Hematopoietic multipotent progenitor cell treated with erythropoietin and hydrocortisone succinate and interleukin-3 and kit ligand, for 15 days (in vitro differentiated cells): ENCODE measurements at places on chromosomes 12 and 14.
A peak's percentile ranks its signal among the peaks of the same experiment; 100 is the strongest.

- peak; percentile 44 for DNase-seq
Observed at GRCh38 chr12:22684140-22685118, 59.5 kb downstream of the ETNK1 start.

DNA sequence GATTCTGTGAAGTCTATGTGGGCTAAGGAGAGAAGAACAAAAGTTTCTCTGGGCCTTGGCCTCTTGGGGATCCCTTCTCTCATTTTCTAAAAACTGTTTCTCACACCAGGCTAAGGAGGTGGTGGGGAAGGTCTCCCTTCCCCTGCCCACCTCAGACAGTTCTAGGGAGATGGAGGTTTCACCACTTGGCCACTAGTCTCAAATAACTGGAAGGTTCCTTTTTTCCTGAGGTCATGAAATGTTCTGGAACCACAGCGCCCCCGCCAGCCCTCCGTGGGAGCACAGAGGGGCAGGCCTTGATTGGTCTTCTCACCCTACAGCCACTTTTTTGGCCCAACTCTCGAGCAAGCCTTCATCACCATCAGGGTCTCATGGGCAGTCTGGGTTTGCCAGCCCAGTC, 12.6 kb downstream of the C12orf43 start:
- DNase-seq: no peak

- no peak for DNase-seq
Observed at GRCh38 chr12:52836042-52836466, 1.9 kb upstream of the KRT79 start.

GRCh38 chr12:119014368-119014767, 33.0 kb downstream of the SRRM4 start:
- DNase-seq: no peak

GRCh38 chr14:77964586-77964985, 164.7 kb downstream of the ADCK1 start:
- no peak for DNase-seq

- no peak for DNase-seq
Observed at GRCh38 chr12:80299219-80299618, 144.8 kb upstream of the PTPRQ start.

- no peak for DNase-seq
Observed at GRCh38 chr14:83147006-83147405, 1613.4 kb upstream of the SEL1L start.

DNA sequence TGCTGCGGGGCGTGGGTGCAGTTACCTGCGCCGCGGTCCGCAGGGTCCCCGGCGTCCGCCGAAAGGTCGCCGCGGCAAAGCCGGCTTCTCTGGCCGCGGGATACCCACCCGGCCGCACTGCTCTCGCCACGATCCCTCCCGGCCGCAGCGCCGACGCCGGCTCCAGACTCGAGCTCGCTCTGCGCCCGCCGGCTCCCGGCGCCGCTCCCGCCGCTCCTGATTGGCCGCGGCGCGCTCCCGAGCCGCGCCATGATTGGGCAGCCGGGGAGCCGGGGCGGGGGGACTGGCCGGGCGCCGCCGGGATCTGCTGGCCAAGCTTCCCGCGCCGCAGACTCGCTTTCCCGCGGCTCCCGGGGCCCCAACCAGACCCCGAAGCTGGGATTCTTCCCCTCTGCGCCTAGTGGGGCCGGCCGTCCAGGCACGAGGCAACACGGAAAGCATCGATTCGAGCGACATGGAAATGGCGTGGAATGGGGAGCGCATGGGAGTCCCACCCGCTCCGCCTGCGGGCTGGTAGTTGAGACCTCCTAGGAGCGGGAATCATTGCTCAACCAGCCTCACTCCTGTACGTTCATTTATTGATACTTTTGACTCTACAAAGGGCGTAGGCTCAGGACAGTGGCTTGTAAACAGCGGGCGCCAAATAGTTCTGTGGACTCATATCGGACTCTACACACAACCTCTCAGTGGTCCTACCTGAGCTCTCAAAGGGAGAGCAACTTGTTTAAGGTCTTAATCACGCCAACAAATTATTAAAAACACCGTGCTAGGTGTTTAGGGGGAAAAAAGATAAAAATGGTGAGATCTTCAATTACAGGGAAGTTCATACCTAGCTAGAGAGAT, 36.4 kb upstream of the STON2 start:
- peak; percentile 69 for DNase-seq

GRCh38 chr14:62952226-62952625, 93.0 kb downstream of the KCNH5 start:
- no peak for DNase-seq

- DNase-seq: peak; percentile 20
Observed at GRCh38 chr12:98439981-98440581, 75.3 kb upstream of the TMPO start.
